ENCODE measurements at places on chromosomes 1 and 21. TPM values are rescaled to one million over a fixed set of nuclear protein-coding genes. Genes with fewer than 3 reads are reported as not detected.

Gene PADI2
- not detected for total RNA-seq

Gene CLDN17
- not detected for total RNA-seq

Gene RABIF
- 5.8 TPM for total RNA-seq

Gene HES3
- not detected for total RNA-seq

Gene GJC2
- 0.61 TPM for total RNA-seq

Gene GLRX2
- 15.2 TPM for total RNA-seq

Gene CD52
- total RNA-seq, result not detected

Gene REG4
- not detected for total RNA-seq

Gene COL11A1
- 2.3 TPM for total RNA-seq

Gene CFAP57
- 0.32 TPM for total RNA-seq

Gene STX12
- total RNA-seq, result 101 TPM

Gene AKR7A3
- total RNA-seq, result 0.30 TPM

Gene SPRR2E
- not detected for total RNA-seq

Gene TNFSF4
- total RNA-seq, result 36.0 TPM

Gene KDF1
- not detected for total RNA-seq

Gene SPRR4
- total RNA-seq, result not detected

Gene NBPF10
- total RNA-seq, result 0.65 TPM

Gene PRELP
- under 0.01 TPM for total RNA-seq

Gene DCST1
- not detected for total RNA-seq

Gene TEDDM1
- not detected for total RNA-seq

Measured in epithelial cell of umbilical artery (primary cell).